NB4 (cell line): ENCODE measurements at places on chromosomes 5 and 9.
A peak's percentile ranks its signal among the peaks of the same experiment; 100 is the strongest.

DNA sequence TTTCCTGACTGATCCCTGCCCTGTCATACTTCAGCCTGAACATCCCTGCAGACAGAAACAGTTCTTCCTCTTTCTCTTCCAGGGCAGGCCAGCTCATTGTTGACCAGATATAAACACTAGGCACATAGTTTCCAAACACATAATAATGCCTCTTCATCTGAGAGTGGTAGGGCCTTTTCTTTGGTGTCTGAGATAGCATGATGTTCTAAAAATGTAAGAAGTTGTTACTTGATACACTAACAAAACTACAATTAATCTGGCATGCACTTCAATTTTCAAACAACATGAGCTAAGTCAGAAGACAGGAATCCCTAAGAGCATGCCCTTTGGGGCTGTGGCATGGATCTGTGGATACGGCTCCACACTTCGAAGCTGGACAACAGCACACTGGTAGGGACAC is 246.6 kb downstream of the SPOCK1 start:
- no peak for DNase-seq

DNA sequence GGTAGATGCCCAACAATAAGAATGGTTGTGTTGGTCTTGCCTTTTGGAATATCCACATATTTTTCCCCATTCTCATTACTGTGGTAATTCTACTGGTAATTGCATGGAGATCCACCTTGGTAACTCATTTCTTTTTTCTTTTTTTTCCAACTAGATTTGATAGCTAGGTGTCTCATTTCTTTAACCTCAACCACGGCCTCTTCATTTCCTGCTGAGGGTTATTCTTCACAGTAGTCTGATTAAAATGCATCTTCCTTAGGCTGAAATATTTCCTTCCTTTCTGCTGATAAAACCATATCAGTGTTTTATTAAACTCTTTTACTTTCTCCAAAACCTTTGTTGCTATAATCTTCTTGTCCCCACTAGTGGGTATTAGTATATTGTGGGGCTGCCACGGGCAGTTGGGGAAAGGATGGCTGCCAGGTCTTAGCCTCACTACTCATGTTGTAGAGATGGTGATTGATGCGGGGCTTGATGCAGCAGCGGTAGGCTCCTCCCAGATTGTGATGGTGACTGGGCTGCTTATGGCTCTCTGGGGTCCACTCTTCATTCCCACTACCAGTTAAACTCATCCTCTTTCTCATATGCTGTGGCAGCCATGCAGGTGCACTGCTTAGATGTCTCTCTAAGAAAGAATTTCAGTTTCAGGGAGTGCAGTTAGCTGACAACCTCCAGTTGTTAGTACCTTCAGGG is 35.9 kb downstream of the KIF2A start:
- DNase-seq: no peak

GRCh38 chr5:87347841-87348240 is 64.9 kb downstream of the CCNH start:
- DNase-seq: no peak

GRCh38 chr5:110909950-110910349 is 161.6 kb upstream of the TSLP start:
- DNase-seq: no peak

- DNase-seq: no peak
Measured at GRCh38 chr9:98866435-98867102, 59.1 kb downstream of the GALNT12 start.

DNA sequence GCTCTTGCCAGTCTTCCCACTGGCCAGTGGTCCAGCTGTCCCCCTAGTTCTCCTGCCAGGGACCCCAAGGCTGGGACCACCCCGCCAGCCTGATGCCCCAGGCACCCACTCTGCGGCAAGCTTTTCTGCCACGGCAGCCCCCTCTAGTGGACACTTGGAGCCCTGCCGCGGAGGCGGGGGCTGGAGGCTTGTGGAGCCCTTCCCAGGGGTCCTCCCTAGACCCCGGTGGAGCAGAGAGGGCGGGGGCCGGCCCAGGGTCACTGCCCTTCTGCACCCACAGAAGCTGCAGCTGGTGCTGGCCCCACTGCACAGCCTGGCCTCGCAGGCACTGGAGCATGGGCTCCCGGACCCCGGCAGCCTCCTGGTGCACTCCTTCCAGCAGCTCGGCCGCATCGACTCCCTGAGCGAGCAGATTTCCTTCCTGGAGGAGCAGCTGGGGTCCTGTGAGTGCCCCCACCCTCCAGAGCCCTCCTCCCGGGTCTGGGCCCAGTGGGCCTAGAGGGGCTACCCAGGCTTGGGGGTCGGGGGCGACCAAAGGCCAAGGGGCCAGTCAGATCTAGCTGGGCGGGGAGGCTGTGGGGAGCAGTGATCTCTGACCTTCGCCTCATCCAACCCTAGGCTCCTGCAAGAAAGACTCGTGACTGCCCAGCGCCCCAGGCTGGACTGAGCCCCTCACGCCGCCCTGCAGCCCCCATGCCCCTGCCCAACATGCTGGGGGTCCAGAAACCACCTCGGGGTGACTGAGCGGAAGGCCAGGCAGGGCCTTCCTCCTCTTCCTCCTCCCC is 9.1 kb downstream of the EGFL7 start:
- DNase-seq: peak; percentile 56

GRCh38 chr9:36999728-37000333 is 34.2 kb downstream of the PAX5 start:
- DNase-seq: peak; percentile 14

DNA sequence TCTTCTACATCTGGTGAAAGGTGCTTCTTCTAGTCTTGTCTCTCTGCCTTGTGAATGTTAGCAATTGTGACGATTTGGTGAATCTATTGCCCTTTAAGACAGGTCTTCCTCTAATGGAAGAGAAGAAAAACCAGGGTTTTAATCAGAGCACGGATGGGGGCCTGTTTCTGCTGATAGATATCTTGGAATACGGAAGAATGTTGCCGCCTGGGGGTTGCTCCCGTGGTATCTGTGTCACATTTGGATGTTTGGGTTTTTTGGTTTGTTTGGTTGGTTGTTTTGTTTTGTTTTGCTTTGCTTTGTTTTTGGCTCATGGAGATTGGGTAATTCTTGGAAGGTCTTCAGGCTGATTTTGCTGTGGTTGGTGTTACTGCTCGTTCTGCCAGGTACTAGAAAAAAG is 9.7 kb upstream of the SLC1A3 start:
- no peak for DNase-seq

- no peak for DNase-seq
Measured at GRCh38 chr5:153891394-153891793, 147.3 kb downstream of the FAM114A2 start.

GRCh38 chr5:9025942-9026341 is 519.9 kb downstream of the SEMA5A start:
- DNase-seq: no peak

DNA sequence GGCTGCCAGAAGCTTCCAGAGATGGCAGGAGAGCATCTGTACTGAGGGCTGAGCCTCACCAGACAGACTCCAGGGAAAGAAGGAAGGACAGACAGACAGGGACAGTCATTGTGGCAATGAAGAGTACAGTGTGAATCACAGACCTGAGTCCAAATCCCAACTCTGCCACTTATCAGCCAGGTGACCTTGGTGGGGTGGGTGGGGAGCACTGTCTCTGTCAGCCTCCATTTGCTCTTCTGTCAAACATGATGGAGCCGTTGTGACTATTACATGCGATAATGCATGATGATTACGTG is 85.9 kb upstream of the FSTL4 start:
- DNase-seq: no peak

- no peak for DNase-seq
Measured at GRCh38 chr5:15483351-15484097, 16.5 kb upstream of the FBXL7 start.

- no peak for DNase-seq
Measured at GRCh38 chr5:88925692-88926490, 42.9 kb upstream of the MEF2C start.

- DNase-seq: no peak
Measured at GRCh38 chr5:145203193-145203592, 631.9 kb downstream of the PRELID2 start.

GRCh38 chr5:121693864-121694263 is 157.8 kb upstream of the FTMT start:
- DNase-seq: peak; percentile 6

DNA sequence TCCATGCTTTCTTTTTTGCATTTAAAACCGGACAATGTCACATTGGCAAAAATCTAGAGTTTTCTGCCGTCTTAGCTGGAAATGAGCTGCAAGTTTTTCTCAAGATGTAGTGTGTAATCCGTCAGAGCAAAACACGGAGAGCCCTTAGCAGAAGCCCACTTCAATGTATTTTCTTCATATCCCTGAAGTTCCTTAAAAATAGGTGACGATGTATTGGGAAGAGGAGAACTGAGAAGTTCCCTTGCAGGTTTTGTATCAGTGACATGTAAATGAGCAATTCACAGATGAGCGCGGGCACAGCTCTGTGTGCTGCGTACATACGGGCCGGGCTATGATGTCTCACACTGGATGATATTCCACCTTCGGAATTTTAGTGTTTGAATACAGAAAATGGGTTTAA is 14.8 kb upstream of the CLPTM1L start:
- DNase-seq: no peak
